Natural killer cell treated with Interleukin-12 subunit alpha and Interleukin-12 subunit beta and Interleukin-15 and Interleukin-18, amount 100 ng/mL, for 72 hours (primary cell): ENCODE measurements at places on chromosomes 12 and 14. TPM values are rescaled to one million over a fixed set of nuclear protein-coding genes. Genes with fewer than 3 reads are reported as not detected.

GRCh38 chr12:3595721-3596120, 104.7 kb downstream of the PRMT8 start:
- peak; percentile 5 for DNase-seq

GRCh38 chr14:91891721-91892220, 24.4 kb upstream of the TC2N start:
- no peak for DNase-seq

TMPRSS12 gene
- total RNA-seq = not detected

IGF1 gene
- total RNA-seq = not detected

ADGRD1 gene
- not detected for total RNA-seq

DNA sequence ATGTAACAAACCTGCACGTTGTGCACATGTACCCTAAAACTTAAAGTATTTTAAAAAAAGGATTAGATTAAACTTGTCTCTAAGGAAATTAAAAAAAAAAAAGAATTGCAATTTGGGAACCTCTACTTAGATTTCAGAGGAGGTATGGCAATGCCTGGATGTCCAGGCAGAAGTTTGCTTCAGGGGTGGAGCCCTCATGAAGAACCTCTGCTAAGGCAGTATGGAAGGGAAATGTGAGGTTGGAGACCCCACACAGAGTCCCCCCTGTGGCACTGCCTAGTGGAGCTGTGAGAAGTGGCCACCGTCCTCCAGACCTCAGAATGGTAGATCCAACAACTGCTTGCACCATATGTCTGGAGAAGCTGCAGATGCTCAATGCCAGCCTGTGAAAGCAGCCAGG, 279.6 kb upstream of the CCDC196 start:
- no peak for DNase-seq

DNA sequence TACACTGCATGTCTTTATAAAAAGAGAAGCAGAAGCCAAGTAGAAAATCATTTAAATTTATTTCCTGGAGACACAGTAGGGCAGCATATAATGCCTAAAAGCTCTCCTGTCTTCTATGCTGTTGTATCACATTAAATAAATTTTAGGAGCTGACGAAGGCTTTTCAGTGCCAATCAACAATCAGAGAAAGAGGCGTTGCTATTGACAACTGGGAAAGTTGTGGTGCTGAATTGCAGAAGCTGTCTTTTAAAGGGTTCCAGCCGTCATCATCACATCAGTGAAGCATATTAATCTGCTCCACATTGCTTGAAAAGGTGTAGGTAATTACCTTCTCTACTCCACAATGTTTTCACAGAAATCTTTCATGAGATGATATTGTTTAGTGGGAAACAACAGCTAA, 103.9 kb downstream of the FSCB start:
- no peak for DNase-seq

GRCh38 chr12:69476276-69477017, 6.3 kb downstream of the FRS2 start:
- no peak for DNase-seq

DNA sequence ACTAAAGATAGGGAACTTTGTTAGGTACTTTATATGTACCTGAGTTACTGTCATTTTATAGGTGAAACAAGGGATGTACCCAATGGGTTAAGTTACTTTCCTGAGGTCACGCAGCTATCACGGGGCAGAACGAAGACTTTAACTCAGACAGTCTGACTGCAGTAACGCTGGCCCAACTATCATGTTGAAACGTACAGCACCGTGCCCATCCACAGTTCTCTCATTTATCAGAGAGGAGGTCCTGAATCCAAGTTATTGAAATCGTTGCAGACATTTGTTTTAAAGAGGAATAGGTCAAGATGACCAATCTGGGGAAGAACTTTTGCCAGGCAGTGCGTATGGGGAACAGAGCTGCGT, 587 bp upstream of the C12orf75 start:
- no peak for DNase-seq

DNA sequence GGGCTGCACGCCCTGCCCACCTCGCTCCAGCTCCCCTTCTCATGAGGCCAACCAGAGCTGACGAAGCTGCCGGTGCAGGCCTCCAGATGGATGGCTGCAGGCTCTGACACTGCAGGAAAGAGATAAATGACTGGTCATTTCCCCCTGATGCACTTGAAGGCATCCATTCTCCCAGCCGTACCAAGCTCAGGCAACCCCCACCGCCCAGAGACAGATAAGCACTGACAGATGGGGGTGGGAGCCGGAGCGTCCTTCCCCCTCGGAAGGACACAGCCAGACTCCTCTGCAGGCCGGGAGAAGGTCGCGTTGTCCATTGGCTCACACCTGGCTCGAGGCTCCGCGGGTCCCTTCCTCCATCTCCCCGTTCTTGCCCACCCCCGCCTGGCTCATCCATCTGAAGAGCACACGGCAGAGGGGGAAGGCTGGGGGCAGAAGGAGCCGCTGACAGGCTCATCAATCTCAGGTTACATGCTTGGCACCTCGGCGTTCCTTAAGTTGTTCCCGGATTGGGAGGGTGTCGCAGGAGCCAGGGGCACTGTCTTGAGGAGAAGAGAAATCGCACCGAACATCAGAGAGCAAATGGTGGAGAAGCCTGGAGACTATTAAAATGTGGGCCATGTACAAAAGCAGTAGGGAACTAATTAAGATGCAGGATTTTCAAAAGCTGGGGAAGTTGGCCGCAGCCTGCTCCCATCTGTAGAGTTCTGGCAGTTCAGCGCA, 151.6 kb downstream of the DPF3 start:
- no peak for DNase-seq

DNA sequence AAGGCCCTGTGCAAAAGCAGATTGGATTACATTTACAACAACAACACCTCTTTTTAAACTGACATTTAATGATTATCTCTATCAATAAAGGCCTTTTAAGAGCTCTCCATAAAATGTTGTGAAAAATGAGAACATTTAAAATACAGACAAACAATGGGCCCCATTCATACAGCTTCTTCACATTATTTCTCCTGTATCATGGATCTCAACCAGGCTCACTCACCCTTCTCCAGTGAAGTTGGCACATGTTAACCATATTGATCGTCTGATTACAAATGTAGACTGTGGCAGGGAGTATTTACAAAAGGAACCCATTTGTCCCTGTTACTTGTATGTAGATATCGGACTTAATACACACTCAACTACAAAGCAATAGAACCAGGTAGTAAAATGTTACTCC, 220.2 kb upstream of the BTG1 start:
- DNase-seq = no peak

DNA sequence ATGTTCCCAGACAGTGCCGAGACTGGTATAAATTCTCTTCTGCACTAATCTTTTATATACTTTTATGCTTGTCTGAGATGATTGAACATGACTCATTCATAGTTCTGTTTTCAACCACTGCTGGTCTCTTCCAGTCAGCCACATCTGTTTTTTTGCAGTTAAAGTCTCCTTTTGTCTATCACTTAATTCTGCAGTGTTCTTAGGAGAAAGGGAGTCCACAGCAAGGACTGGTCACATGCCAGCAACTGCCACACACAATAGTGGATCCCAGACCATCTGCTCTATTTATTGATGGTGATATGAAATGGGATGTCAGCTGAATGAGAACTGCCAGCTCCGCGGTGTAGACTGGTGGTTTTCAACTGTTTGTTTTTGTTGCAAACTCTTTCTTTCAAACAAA, 379.8 kb downstream of the MED13L start:
- no peak for DNase-seq
